Osteocyte (in vitro differentiated cells): ENCODE measurements at places on chromosomes 2 and 18. TPM values are rescaled to one million over a fixed set of nuclear protein-coding genes. Genes with fewer than 3 reads are reported as not detected.

Gene B4GALT6
- 13.9 and 14.4 TPM in 2 replicates for total RNA-seq

- H3K36me3 ChIP-seq = no peaks in the 10 kb centered on the region
- DNase-seq = no peak
- no peak overlapping the region for H3K4me3 ChIP-seq
- no peak overlapping the region for H3K27ac ChIP-seq
Measured at GRCh38 chr2:145119225-145119624, 599.3 kb upstream of the ZEB2 start.

Gene OR6B2
- total RNA-seq = not detected in 2 replicates

DNA sequence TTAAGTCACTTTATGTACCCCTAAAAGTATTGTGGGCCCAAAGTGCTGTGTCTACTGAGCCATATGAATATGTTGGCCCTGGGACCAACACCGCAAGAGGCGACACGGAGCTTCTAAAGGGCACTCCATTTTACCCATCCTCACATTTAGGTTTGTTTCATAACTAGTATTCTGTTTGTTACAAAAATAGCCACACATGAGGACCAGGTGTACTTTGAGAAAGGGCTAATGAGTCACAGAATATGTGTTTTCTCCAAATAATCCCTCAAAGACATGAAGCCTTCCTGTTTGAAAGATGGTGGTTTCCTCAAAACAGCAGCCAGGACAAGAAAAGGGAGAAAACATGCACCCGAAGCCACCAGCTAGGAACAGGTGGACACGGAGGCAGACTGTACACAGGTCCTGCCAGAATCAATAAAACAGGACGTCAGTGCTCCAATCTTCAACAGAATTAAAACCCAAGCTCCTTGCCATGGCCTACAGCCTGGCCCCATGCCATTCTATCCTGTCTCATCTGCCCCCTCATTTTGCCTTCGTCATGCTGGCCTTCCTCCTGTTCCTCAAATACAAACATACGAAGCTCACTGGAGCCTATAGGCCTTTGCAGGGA, 21.8 kb upstream of the GRB14 start:
- no peak for DNase-seq
- H3K36me3 ChIP-seq = no peaks in the 10 kb centered on the region
- peaks cover 2% of the 10 kb centered on the region for H3K27me3 ChIP-seq
- H3K27ac ChIP-seq = no peak overlapping the region
- H3K4me3 ChIP-seq = no peak overlapping the region
- H3K4me1 ChIP-seq = peaks cover 5% of the 10 kb centered on the region

DNA sequence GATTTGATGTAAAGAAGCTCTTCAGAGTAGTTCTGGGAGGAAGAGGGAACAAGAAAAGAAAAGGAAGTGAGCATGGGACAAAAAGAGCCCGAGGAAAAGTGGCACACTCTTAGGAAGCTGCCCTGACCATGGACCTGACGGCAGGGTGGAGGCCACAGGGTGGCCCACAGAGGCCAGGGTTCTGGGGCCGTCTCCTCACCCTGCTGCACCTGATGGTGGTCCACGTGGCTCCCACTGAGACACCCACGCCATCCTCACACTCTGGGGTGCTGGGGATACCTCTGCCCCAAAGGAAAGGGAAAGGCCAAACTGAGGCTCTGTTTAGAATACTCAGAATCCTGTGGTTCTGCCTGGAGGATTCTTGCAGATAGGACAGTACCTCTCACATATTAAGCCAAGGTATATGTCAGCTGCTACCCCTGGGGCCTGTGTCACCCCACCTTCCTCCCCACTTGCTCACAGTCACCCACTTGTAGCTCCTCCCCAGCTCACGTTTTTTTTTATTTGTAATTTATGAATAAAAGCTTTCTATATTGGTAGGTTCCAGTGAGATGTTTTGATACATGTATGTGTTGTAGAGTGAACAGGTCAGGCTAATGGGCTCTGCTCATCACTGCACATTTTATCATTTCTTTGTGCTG, 171.1 kb downstream of the LDLRAD4 start:
- H3K4me3 ChIP-seq = no peak overlapping the region
- no peak for DNase-seq
- H3K27ac ChIP-seq = no peak overlapping the region
